ENCODE measurements at places on chromosomes 4 and X. TPM values are rescaled to one million over a fixed set of nuclear protein-coding genes. Genes with fewer than 3 reads are reported as not detected.

- H3K27me3 ChIP-seq: no peaks in the 10 kb centered on the region
- no peaks in the 10 kb centered on the region for H3K4me1 ChIP-seq
- no peak overlapping the region for H3K27ac ChIP-seq
- no peaks in the 10 kb centered on the region for H3K36me3 ChIP-seq
- DNase-seq: no peak
- H3K4me3 ChIP-seq: no peak overlapping the region
Measured at GRCh38 chr4:162111078-162111477, 52.7 kb downstream of the FSTL5 start.

- peak; percentile 62 for DNase-seq
- H3K36me3 ChIP-seq: peaks cover 6% of the 10 kb centered on the region
- H3K4me1 ChIP-seq: peaks cover 60% of the 10 kb centered on the region
- H3K27ac ChIP-seq: no peak overlapping the region
- H3K4me3 ChIP-seq: peak overlapping the region; percentile 78
Measured at GRCh38 chr4:3041192-3042142, 32.9 kb downstream of the HTT-AS start.

DNA sequence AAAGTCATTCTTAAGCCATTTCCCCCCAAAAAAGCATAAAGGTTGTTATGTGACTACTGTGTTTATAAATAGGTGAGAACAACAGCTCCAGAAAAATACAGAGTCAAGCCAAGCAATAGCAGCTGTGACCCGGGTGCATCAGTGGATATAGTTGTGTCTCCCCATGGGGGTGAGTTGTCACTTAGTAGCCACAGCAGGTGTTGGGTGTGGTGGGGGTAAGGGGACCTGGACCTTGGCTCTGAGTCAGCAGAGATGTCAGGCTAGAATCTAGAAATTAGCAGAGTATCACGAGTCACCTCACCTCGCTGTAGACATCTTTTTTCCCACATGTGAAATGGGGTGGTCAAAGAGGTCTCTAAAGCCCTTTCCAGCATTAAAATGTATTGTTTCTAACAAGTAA lies 42.4 kb downstream of the MOSPD2 start:
- no peak overlapping the region for H3K4me3 ChIP-seq
- peaks cover 21% of the 10 kb centered on the region for H3K36me3 ChIP-seq
- H3K27me3 ChIP-seq: no peaks in the 10 kb centered on the region
- no peak overlapping the region for H3K27ac ChIP-seq

GRCh38 chr4:2047781-2048581 lies 11.1 kb upstream of the NAT8L start:
- H3K4me1 ChIP-seq: peaks cover 1% of the 10 kb centered on the region
- H3K27ac ChIP-seq: no peak overlapping the region
- no peak overlapping the region for H3K4me3 ChIP-seq

- DNase-seq: no peak
- no peaks in the 10 kb centered on the region for H3K27me3 ChIP-seq
- no peak overlapping the region for H3K4me3 ChIP-seq
- no peak overlapping the region for H3K27ac ChIP-seq
Measured at GRCh38 chrX:133649651-133650050, 234.4 kb upstream of the GPC4 start.

GRCh38 chrX:134718966-134719317 lies 60.7 kb upstream of the PLAC1 start:
- no peaks in the 10 kb centered on the region for H3K36me3 ChIP-seq
- H3K4me1 ChIP-seq: peaks cover 11% of the 10 kb centered on the region
- H3K27ac ChIP-seq: no peak overlapping the region
- peaks cover 3% of the 10 kb centered on the region for H3K27me3 ChIP-seq
- H3K4me3 ChIP-seq: no peak overlapping the region
- DNase-seq: peak; percentile 56

Gene GABRB1
- total RNA-seq: not detected

DNA sequence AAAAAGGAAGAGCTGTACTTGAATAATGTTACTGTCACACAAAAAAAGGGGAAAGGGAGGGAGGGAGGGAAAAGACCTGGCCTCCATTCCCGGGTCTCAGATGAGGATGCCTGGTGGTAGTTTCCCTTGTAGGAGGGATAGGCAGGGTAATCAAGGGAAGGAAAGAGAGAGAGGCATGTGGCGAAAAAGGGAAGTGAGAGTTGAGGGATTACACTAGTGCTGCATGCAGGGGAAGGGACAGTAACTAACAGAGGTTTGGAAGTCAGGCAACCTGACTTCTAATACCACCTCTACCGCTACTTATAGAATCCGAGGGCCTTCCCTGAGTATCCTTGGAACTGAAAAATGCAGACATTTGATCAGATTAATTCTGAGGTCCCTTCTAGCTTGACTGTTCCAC lies 821.7 kb upstream of the FTHL17 start:
- H3K4me3 ChIP-seq: no peak overlapping the region
- H3K36me3 ChIP-seq: no peaks in the 10 kb centered on the region
- no peaks in the 10 kb centered on the region for H3K4me1 ChIP-seq
- no peak overlapping the region for H3K27ac ChIP-seq
- DNase-seq: no peak

GRCh38 chr4:170336238-170336775 lies 246.6 kb upstream of the AADAT start:
- H3K27ac ChIP-seq: no peak overlapping the region
- no peaks in the 10 kb centered on the region for H3K4me1 ChIP-seq
- H3K27me3 ChIP-seq: no peaks in the 10 kb centered on the region
- DNase-seq: no peak
- H3K4me3 ChIP-seq: no peak overlapping the region

DNA sequence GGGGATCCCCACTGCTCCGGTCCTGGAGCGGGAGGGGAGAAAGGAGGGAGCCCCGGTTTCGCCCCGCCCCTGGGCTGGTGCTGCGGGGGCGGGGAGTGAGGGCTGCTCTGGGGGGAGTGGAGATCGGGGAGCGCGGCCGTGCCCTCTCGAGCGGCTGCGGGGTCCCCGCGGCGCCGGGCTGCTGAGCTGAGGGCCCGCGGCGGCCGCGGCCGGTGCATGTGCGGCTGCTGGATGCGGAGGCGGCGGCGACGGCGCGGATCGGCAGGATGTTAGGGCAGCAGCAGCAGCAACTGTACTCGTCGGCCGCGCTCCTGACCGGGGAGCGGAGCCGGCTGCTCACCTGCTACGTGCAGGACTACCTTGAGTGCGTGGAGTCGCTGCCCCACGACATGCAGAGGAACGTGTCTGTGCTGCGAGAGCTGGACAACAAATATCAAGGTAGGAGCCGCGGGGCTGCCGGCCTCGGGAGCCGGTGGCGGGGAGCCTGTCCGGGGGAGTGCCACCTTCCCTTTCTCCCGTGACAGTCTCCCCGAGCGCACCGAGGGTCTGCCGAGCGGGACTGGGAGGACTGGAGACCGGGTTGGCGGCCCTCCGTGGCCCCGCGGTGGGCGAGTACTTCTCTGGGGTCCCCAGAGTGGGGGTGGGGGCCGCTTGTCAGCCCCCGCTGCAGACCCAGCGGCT lies at the start of gene ING2:
Gene ING2, plus strand, starts transcription at position 129 of the 681 bp plus-strand sequence. Its CDS starts 138 bp downstream, at position 267.
- no peaks in the 10 kb centered on the region for H3K27me3 ChIP-seq
- peaks cover 26% of the 10 kb centered on the region for H3K4me1 ChIP-seq
- peaks cover under 1% of the 10 kb centered on the region for H3K36me3 ChIP-seq
- peak within 1 kb of the TSS; percentile 98 for H3K27ac ChIP-seq

Gene CT45A3
- total RNA-seq: not detected

- no peak for DNase-seq
- H3K27me3 ChIP-seq: no peaks in the 10 kb centered on the region
- H3K27ac ChIP-seq: no peak overlapping the region
- H3K4me3 ChIP-seq: no peak overlapping the region
- no peaks in the 10 kb centered on the region for H3K36me3 ChIP-seq
- H3K4me1 ChIP-seq: no peaks in the 10 kb centered on the region
Measured at GRCh38 chrX:14694611-14695010, 165.3 kb downstream of the GLRA2 start.

Gene DCHS2
- total RNA-seq: not detected

GRCh38 chrX:46408553-46409407 lies 136.4 kb downstream of the ZNF674 start:
- no peaks in the 10 kb centered on the region for H3K4me1 ChIP-seq
- peak; percentile 73 for DNase-seq
- H3K27ac ChIP-seq: no peak overlapping the region
- H3K36me3 ChIP-seq: no peaks in the 10 kb centered on the region
- H3K4me3 ChIP-seq: no peak overlapping the region

GRCh38 chr4:156734965-156735895 lies 236.4 kb downstream of the PDGFC start:
- H3K4me1 ChIP-seq: no peaks in the 10 kb centered on the region
- no peak overlapping the region for H3K27ac ChIP-seq
- H3K36me3 ChIP-seq: no peaks in the 10 kb centered on the region
- DNase-seq: no peak

GRCh38 chr4:7414046-7414445 lies 20.7 kb downstream of the PSAPL1 start:
- H3K27ac ChIP-seq: no peak overlapping the region
- H3K4me3 ChIP-seq: no peak overlapping the region
- no peaks in the 10 kb centered on the region for H3K36me3 ChIP-seq
- H3K27me3 ChIP-seq: peaks cover 28% of the 10 kb centered on the region
- DNase-seq: no peak

GRCh38 chrX:18871970-18872369 lies 111.9 kb downstream of the PHKA2 start:
- no peak for DNase-seq
- no peak overlapping the region for H3K4me3 ChIP-seq
- H3K27ac ChIP-seq: no peak overlapping the region
